BE2C (cell line): ENCODE measurements at places on chromosomes 6 and 20.

DNA sequence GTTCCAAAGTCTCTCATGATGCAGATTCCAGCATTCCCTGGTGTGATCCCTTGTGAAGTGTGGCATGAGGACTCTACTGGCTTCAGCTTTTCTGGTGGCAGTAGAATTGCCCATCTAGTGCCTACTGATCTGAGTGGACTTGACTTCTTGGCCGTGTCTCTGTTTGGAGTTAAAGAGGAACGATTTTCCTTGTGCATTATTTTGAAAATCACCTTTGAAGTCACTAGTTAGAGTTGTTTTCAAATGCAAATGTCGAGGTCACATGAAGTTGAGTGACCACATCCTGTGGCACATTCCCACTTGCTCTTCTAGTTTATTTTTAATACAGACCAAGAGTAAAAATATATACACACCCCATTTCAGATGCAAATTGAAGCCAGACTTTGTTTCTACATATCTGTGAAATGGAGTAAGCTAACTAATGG, 270.7 kb upstream of the TAB2 start:
- no peak for DNase-seq

DNA sequence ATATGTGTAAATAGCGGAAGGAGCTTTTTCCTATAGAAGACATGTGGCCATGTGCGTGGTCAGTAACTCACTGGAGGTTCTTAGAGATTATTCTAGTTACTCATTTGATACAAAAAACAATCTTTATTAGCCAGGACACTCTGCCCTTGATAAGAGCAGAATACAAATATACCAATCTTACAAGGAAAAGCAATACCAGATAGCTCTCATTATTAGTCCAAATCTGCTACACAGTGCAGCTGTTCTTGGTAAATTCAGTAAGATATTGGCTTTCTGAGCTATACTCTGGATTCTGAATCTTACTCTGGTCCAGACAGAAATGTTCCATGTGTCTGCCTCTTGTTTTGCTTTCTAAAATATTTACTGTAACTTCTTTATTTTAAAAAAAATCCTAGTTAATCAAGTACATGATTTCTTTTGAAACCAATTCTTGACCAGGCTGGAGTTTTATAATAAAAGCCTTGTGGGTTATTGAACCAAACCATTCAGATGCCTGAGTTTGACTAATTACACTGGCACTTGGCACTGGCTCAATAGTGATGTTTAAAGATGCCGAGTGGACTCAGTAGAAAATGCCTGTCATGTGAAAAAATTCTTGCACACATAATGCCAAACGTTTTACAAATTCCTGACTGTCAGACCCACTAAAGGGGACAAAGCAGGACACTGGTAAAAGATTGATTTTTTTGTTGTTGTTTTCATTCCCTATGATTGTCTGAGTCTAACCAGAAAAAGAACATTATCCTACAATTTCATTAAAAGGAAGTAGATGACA, 242.8 kb upstream of the TCF21 start:
- DNase-seq = no peak

DNA sequence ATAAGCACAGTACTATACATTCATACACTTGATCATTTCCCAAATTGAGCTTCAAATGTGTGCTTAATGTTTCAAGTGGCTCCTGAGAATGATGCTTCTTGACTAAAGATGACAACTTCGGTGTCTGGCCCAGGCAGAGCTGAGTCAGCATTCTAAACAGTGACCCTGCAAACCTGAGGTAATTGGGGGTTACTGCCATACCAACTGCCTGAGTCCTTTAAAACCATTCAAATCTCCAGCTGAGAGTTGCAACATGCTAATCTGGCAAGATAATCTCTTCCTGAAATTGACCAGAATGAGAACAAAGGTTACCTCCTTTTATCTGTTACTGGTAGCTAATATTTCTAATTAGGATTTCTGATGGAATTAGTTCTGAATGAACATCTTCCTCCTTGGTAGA, 8.2 kb downstream of the BACH2 start:
- no peak for DNase-seq

DNA sequence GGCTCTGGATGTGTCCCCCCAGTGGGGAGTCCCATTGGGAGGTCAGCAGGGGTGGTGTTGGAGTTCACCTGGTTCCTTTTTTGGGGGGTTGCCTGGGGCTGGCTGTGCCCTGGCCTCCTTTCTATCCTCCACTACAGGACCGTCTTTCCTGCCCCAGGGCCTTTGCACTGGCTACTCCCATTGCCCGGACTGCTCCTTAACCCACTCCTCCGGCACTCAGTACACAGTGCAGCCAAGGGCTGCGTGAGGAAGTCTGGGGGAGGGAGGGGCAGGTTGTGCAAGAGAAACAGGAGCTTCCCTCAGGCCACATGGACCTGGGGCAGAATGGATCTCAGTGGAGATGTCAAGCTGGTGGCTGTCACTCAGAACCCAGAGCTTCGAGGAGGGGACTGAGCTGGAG, 429.3 kb upstream of the SULF2 start:
- no peak for DNase-seq

- DNase-seq = no peak
Observed at GRCh38 chr6:88179692-88180091, 13.5 kb upstream of the CNR1 start.

DNA sequence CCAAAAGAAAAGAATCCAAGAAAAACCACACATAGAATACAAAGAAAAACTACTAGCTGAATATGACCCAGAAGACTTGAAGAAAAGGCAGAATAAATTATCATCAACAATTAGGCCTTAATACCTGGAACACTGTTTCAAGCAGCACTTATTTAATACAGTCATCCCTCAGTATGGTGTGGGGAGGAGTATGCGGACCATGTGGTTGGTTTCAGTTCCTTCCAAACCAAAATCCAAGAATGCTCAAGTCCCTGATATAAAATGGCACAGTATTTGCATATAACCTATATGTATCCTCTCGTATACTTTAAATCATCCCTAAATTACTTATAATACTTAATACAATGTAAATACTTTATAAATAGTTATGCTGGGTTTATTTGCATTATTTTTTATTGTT, 16.1 kb downstream of the CDK19 start:
- DNase-seq = no peak

DNA sequence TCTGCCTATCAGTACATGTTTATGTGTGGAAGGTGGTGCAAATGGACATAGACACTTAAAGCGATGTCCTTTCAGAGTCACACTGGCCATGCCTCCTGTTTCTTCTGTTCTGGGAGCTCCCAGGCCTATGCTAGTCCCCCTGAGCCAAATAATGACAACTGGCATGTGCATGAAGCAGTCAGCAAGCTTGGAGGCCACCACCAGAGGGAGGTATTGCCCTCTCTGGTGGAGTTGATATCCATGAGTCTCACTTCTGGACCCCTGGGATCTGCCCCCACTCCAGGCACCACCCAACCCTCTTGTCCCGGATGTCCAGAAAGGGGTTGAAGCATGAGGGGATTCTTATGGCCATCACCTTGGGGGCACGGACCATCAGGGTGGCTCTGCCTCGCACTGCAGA, 172.2 kb downstream of the AIG1 start:
- peak; percentile 58 for DNase-seq

GRCh38 chr6:81984599-81984998, 232.1 kb upstream of the TENT5A start:
- DNase-seq = no peak

GRCh38 chr6:133587546-133588160, 301.3 kb upstream of the TCF21 start:
- no peak for DNase-seq

DNA sequence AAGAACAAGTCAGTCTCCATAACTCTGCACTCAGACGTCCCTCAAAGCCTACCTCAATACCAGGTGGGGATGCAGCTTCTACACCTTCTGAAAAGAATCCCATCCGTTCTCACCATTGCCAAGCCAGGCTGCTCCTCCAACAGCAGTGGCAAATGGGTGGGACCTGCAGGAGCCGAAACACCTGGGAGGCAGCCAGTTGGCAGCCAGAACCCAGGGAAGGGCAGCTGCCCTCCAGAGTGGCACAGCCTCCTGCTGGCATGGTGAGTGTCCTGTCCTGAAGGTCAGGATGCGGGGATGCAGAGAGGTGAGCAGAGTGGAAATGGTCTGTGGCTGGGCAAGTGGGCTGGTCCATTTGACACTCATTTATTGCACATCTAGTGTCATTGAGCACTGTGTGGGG, 210.6 kb upstream of the CDH4 start:
- no peak for DNase-seq

DNA sequence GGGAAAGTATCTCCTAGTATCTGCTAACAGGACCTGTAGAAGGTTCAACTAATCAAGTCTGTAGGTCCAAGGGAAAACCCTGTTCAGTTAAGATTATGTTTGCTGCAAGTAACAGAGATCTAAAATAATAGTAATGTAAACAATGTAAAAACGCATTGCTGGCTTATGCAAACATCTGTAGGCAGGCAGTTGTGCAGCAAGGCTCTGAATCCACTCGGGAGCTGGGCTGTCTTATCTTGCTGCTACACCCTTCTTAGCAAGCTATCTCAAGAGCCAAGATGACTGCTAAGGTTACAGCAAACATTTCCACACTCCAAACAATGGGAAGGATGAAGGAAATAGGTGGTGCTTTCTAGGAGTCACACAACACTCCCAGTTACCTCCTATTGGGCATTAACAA, 397.3 kb upstream of the NRSN1 start:
- DNase-seq = no peak

- DNase-seq = no peak
Observed at GRCh38 chr6:150266309-150266708, 102.5 kb upstream of the IYD start.

GRCh38 chr6:22506496-22506895, 62.9 kb upstream of the HDGFL1 start:
- DNase-seq = no peak

- peak; percentile 60 for DNase-seq
Observed at GRCh38 chr20:62824476-62825332, 7.9 kb downstream of the COL9A3 start.

DNA sequence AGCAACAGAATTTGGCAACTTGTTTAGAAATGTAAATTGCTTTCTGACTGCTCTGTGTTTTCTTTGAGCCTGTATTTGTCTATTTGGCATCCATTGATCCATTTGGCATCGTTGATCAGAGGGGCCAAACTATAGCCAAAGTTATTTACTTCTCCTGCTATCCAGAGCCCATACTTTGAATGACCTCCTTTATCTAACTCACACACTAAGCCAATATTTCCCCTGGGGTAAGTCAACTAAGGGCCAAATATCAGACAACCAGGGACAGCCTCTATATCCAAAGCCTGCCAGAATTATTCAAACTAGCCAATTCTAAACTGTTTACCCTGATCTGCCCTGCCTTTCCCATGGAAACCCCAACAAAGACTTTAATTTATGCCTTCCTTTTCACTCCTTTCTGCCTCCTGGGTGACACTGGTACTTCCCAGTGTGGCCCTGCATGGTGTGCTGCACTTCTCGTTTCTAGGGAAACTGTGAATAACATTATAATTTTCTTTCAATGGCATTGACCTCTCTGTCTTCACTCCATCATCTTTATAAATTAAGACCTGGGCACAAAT, 19.8 kb upstream of the ZNF184 start:
- DNase-seq = no peak

- peak; percentile 57 for DNase-seq
Observed at GRCh38 chr20:57450419-57450818, 59.2 kb downstream of the RBM38 start.

GRCh38 chr6:16130437-16130891, 1.6 kb downstream of the MYLIP start:
- no peak for DNase-seq

DNA sequence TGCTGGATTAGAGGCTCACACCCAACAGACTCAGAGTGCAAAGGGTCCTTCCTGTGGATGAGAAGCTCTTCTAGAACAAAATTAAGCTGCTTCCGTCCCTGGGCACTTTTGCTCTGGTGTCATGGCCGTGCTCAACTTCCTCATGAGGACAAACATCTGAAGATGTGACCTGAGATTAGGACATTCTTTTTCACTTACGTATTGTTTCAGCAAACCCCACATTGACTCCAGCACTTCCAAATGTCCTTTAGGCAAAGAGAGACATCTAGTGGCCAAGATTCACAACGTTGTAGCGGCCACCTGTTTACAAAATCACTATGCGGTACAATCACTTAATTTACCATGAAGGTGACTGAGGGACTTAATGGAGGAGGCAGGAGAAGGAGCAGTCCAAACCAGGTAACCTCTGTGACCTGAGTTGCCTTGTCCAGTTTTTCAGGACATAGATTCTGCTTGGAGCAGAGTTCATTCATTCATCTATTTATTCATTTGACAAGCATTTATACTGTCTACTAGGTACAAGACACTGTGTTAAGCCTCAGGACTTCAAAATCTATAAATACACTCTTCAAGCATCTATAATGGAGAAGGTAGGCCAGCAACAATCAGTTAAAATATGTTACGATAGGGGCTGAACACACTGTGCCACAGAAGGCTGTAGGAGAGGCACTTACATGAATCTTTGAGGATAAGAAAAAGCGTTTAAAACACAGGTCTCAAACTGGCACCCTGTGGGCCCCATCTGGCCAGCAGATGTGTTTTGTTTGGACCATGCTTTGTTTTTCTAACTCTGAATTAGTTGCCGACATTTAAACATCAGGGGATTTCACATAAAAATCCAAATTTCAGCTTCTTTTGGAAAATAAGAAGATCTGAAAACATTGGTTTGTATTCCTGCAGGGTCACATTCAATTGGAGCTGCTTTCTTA, 5.6 kb upstream of the ADGRF1 start:
- DNase-seq = peak; percentile 21

- no peak for DNase-seq
Observed at GRCh38 chr6:150207931-150208570, 65.2 kb downstream of the PPP1R14C start.

- no peak for DNase-seq
Observed at GRCh38 chr6:43992783-43993644, 134.2 kb downstream of the MRPL14 start.

DNA sequence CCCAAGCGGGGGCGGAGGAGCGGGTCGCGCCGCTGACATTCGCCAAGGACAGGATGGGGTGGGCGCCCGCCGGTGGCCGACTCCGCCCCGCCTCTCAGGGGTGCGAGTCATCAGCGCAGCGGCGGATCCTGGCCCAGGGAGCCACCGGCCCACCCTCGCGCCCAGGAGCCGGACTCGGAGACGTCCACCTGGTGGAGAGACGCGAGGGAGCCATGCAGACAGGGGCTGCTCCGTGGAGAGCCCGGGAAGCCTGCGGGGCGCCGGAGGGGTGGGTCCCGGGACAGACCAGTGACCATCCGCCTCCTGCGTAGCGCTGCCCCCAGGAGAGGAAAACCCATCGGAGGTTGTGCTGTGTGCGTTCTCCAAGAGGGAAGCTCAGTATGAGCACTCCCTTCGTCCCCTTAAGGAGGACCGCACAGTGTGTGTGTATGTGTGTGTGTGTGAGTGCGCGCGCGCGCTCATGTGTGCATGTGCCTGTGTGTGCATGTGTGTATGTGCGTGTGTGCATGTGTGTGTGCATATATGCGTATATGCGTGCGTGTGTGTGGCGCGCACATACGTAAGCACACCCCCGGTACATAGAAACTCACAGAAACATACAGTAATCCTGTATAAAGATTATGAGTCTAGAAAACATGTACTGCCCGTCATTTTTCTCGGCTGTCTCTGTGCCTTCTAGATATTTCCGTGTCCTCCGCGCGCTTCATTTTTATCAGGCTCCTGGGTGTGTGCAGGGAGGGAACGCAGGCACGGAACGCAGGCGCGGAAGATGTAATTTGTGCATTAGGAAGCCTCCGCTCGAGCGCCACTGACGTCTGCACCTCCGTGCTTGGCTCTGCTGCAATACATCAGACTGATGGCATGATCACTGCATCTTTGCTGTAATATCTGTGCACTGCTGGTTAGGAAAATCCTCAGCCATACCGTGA, 158.9 kb downstream of the TBXT start:
- peak; percentile 65 for DNase-seq
